ENCODE measurements at places on chromosomes 4 and X. TPM values are rescaled to one million over a fixed set of nuclear protein-coding genes. Genes with fewer than 3 reads are reported as not detected.

Gene CRMP1
- total RNA-seq: 83.4 TPM

Gene FREM3
- not detected for total RNA-seq

Gene TMEM47
- total RNA-seq: 35.9 TPM

Gene HSFX4
- total RNA-seq: not detected

Gene IL15
- total RNA-seq: 0.21 TPM
